Dorsolateral prefrontal cortex (tissue), 122 donors: ENCODE measurements at places on chromosomes 6 and 20. TPM values are rescaled to one million over a fixed set of nuclear protein-coding genes. Genes with fewer than 3 reads are reported as not detected.

RAD21L1 gene
- total RNA-seq = 0.98 TPM

BTN1A1 gene
- total RNA-seq = not detected

SCGN gene
- 1.1 TPM for total RNA-seq

NR2E1 gene
- total RNA-seq = 15.2 TPM

OOEP gene
- not detected for total RNA-seq

SCRT2 gene
- total RNA-seq = 0.88 TPM

NXT1 gene
- 5.7 TPM for total RNA-seq

PPT2 gene
- 34.4 TPM for total RNA-seq
